ENCODE measurements at places on chromosomes 2 and 18.

DNA sequence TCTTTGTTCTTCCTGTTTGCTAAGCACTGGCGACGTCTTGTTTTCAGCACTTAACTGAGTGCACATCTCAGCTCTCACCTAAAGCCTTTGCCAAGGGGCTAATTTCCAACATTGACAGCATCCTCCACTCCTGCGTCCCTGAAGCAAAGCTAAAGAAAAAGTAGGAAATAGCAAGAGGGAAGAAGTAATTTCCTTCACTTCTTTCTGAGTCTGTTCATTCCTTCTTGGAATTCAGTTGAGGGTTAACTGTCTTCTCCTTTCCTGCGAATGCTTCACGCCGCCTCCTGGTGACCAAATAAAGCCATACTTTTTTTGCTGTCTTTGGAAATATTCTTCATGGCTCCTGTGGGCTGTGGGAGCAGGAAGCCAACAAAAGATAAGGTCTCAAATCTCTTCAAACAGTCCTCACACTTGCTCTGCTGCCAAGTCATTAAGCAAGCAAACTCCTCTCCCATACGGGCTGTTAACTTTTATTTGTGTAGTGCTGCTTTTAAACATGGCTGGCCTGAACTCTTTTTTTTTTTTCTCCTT lies 100.9 kb downstream of the DPP10 start:
- DNase-seq = no peak

- DNase-seq = no peak
These were observed 447.0 kb upstream of the SMIM21 start for GRCh38 chr18:75874401-75875089.

GRCh38 chr2:120685066-120685973 lies 50.3 kb upstream of the GLI2 start:
- no peak for DNase-seq

DNA sequence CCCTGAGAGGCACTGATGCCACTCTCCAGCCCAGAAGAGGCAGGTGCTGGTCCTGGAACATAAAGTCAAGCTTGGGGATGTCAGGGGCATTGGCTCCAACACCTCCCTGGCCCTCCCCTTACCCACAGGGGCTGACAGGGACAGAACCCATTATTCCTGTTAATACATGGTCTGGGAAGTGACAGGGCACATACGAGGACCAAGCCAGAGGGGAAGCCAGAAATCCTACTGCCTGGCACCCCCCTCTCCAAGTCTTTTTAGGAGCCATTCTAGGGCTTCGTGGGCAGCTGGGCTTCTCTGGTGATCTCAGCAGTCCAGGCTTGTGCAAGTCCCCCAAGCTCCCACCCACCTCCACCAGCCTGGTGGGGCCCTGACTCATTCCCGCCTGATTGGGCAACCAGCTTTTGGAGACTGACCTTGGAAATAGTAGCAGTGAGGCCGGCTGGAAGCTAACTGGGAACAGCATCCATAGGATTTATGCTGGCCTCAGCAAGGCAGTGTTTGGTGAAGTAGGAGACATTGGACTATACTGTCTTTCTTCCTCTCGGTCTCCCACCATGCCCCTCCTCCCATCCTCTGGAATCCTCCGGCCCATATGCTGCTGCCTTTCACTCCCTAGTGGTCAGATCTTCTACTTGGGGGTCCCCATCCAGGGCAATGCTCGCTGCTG lies 86.4 kb upstream of the HK2 start:
- DNase-seq = no peak

GRCh38 chr2:227853765-227854271 lies 17.6 kb upstream of the DAW1 start:
- DNase-seq = no peak

DNA sequence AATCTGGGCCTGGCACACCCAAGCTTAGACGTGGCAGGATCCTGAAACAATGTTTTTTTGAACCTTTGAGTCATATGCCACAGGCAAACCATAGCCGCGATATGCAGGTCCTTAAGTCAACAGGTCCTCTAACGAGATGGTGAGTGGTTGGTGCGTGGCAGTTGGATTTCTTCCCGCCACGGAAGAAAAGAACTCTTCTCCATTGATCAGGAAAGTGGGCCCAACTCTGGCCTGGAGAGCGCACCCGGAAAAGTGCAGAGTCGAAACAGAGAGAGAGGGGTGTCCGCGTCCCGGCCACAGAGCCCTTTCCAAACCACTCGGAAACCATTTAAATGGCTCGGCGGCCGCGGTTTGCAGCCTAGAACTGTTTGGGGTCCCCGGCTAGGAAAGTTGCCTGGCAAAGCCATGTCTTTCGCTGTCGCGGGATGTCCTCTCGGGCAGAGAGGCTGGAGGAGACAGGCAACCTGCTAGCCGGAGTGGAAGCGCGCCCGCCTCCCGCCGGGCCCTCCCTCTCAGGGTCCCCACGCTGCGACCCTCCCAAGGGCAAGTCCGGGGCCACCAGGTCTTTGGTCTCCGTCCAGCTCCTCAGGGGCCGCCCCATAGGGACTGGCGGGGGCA lies 777 bp downstream of the GALNT3 start:
- no peak for DNase-seq

GRCh38 chr18:25313268-25313667 lies 38.7 kb downstream of the ZNF521 start:
- DNase-seq = no peak

GRCh38 chr2:57460396-57461276 lies 586.0 kb upstream of the VRK2 start:
- DNase-seq = no peak

- DNase-seq = no peak
These were observed 812.6 kb upstream of the LRATD1 start for GRCh38 chr2:13819896-13820295.

GRCh38 chr2:240565333-240566202 lies 2.7 kb upstream of the RNPEPL1 start:
- DNase-seq = peak; percentile 94

DNA sequence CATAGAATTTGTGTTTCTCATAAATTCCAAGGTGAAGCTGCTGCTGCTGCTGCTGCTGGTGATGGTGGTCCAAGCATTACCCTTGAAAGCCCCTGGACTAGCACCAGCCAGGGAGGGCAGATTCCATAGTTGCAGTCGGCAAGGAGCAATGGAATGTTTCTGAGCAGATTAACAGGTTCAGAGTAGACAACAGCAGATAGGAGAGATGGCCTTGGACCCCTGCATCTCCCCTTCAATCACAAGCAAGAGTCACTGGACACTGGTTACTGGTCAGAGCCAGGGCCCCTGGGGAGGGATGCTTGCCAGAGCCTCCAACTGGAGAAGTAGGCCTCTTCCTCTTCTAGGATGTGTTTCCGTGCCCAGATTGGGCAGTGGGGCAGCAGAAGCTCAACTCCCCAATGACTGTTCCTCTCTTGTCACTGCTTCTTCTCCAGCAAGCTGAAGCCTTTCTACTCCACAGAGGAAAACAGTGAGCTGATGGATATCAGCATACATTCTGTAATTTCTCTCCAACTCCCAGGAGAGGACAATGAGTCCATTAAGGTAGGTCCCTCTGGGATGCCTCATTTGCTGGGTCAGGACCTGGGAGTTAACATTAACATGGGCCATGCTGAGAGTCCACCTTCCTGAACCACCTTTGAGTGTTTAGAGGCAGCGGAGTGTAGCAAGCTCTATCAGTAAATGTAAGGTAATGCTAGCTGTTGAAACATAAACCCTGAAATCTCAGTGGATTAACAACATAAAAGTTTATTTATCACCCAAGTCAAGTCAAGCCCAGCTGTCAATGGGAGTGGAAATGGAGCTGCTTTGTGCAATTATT lies 35.3 kb downstream of the MROH2A start:
- no peak for DNase-seq

DNA sequence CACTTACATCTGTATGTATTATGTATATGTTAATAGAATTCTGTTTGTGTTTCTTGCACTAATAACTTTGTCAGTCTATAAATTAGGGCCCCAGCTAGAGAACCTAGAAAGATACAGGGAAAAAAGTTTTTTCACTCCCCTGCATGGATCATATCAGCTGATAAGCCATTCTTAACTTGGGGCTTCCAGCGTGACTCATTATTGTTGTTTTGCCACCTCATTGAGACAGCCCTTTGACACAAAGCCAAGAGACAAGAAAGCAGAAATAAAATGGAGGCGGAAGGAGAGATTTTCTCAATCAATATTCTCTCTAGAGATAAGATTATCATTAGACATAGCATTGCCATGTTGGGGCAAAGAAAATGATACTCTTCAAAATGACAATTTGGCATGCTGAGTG lies 93.4 kb downstream of the AKAIN1 start:
- no peak for DNase-seq

DNA sequence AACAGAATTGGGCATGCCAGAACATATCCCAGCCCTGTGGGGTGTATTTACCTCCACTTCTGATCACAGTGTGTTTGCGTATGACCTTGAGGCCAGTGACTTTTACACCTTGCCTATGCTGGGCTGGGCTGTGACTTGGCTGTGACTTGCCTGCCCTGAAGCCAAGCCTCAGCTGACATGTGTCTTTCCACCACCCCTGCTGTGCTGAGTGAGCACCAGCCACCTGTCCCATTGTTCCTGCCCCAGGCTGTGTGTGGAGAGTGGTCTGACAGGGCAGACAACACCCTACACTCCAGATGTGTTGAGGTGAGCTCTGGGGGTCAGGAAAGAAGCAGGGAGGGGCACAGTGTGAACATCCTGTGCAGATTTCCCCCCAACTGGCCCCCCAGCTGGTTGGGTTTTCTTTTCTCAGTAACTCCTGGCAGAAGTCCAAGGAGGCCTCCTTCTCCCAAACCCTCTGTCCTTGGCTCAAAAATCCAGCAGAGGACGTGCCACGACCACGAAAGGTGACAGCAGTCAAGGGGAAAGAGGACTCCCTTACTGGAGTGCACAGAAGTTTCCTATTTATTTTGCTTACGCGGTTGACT lies 5.1 kb upstream of the STEAP3 start:
- DNase-seq = no peak

DNA sequence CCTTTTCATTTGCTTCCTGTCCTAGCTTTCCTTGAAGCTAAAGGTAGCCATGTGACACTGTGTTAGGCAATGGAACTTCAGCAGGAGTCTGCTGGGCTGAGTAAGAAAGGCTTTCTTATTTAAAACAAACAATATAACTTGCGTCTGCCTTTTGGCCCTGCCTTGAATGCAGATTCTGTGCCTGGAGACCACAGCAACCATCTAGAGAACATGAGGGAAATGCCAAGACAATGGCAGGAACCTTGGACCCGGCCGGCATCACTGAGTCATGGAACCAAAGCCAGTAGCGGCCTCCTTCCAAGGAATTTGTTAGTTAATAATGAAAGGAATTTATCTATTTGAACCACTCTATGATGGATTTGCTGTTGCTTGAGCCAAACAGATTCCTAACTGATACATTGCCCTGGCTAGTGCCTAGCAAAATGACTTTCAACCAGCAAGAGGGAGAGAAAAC lies 207.5 kb upstream of the EPHA4 start:
- DNase-seq = no peak

- no peak for DNase-seq
These were observed 122.4 kb upstream of the LINC00305 start for GRCh38 chr18:64271246-64271645.

DNA sequence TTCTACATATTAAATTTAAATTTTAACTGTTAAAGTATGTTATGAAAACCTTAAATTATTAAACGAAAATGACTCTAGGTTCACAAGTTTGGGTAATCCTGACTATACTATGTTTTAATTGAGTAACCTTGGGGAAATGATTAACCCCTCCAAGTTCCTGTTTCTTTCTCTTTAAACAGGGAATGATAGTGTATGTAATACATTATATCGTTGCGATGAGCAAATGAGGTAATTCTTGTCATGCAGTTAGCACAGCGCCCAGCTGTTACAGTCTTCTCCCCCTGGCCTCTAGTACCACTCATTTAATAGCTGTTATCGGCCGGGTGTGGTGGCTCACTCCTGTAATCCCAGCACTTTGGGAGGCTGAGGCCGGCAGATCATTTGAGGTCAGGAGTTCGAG lies 80.4 kb downstream of the MTA3 start:
- DNase-seq = no peak

- DNase-seq = no peak
These were observed 167.4 kb upstream of the RAB6C start for GRCh38 chr2:129812071-129812470.

GRCh38 chr2:208531361-208531760 lies 124.8 kb downstream of the PTH2R start:
- no peak for DNase-seq

- DNase-seq = no peak
These were observed 32.7 kb upstream of the MAP4K3 start for GRCh38 chr2:39469807-39470206.

GRCh38 chr2:179275253-179276012 lies 10.8 kb upstream of the SESTD1 start:
- no peak for DNase-seq

- DNase-seq = no peak
These were observed 383 bp upstream of the ATP5MC3 start for GRCh38 chr2:175181877-175182308.

GRCh38 chr2:197149546-197149945 lies 161.0 kb downstream of the ANKRD44 start:
- DNase-seq = no peak

DNA sequence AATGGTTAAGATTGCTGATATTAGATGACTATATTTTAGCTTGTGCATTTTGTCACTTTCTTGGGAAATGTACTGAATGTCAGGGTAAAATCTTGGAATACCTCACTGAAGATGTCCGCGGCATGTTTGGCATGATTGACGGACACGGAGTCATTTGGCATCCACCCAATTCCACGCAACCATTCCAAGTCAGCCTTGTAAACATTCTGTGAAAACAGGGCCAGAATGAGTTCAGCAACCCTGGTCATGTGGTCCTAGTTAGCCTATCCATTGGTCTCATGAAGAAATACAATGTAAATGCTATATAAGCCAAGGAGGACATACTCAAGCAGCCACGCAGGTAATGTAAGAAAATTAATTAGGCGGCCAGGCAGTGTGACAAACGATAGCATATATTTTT lies 159.5 kb downstream of the RIF1 start:
- no peak for DNase-seq

DNA sequence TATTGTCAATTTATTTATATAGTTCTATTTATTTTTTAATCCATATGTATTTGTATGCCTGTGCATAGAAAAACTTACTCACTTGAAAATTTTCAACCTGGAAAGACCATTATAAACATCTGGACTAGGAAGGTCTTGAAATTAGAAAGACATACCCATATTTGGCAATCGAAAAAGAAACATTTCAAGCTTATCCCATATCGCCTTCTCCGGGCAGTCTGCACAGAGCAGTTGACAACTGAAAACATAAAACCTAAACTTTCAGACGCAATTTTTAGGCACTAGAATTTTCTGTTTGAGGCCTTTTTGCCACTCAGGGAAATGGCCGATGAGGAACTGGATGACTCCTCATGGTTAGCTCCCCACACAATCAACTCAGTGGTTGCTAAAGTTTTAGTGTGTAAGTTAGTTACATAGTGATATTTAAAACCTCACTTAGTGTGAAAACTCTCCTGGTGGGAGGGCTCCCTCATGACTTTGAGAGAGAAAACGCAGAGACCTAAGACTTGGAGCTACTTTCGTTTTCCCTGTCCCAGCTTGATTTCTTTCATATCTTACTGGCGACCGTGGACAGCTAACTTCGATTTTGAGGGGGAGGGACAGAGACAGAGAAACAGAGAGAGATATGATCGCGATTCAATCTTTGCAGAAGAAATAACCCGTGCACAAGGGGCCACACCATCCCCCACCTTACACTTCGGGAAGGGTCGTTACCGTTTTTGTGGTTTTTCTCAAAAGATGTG lies 3.2 kb upstream of the HOXD12 start:
- no peak for DNase-seq

- no peak for DNase-seq
These were observed 1.8 kb upstream of the NPAS2 start for GRCh38 chr2:100818003-100818605.

- DNase-seq = no peak
These were observed 25.5 kb downstream of the CDH2 start for GRCh38 chr18:28151434-28151833.

- no peak for DNase-seq
These were observed 25.9 kb downstream of the HDLBP start for GRCh38 chr2:241289597-241289996.

GRCh38 chr2:14304326-14304725 lies 328.2 kb upstream of the LRATD1 start:
- no peak for DNase-seq
